NCI-H1436 treated with DMSO at 0.1 percent for 48 hours (cell line): ENCODE measurements at places on chromosomes 11 and 22.

DNA sequence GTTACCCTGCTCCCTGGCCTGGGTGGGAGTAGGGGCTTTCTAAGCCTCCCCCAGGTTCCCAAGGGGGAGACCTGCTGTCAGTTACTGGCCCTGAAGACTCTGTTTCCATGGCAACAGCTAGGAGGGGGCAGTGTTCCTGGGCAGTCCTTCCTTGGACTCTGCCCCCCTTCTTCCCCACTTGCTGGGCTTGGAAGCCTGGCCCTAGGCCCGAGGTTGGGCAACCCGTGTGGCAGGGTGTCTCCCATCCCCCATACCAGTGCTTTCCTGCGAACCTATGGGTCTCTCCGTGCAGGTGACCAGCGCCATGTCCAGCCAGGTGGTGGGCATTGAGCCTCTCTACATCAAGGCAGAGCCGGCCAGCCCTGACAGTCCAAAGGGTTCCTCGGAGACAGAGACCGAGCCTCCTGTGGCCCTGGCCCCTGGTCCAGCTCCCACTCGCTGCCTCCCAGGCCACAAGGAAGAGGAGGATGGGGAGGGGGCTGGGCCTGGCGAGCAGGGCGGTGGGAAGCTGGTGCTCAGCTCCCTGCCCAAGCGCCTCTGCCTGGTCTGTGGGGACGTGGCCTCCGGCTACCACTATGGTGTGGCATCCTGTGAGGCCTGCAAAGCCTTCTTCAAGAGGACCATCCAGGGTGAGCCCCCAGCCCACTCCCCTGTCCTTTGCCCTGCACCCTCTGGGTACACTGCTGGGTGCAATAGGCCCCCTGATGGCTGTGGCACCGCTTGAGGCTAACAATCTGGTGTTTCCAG is 1.7 kb downstream of the ESRRA start:
- DNase-seq: no peak

- DNase-seq: no peak
Observed at GRCh38 chr11:3155691-3156258, 9.3 kb downstream of the OSBPL5 start.

DNA sequence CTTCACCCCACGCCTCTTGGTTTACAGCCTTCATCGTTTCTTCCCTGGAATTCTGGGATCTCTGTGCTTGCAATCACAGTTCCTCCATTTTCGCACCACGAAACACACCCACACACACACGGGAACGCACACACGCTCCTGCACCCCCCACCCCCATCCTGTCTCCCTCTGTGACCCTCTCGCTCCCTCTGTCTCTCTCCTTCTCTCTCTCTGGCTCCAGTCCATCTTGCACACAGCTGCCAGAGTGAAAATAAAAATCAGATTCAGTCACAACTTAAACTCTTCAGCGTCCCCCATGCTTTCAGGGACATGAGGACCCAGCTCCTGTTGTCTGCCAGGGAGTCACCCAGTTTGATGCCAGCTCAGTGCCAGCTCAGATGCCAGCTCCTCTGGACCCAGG is 3.0 kb downstream of the GAL start:
- DNase-seq: no peak

GRCh38 chr11:128576555-128576954 is 10.8 kb downstream of the ETS1 start:
- DNase-seq: no peak

DNA sequence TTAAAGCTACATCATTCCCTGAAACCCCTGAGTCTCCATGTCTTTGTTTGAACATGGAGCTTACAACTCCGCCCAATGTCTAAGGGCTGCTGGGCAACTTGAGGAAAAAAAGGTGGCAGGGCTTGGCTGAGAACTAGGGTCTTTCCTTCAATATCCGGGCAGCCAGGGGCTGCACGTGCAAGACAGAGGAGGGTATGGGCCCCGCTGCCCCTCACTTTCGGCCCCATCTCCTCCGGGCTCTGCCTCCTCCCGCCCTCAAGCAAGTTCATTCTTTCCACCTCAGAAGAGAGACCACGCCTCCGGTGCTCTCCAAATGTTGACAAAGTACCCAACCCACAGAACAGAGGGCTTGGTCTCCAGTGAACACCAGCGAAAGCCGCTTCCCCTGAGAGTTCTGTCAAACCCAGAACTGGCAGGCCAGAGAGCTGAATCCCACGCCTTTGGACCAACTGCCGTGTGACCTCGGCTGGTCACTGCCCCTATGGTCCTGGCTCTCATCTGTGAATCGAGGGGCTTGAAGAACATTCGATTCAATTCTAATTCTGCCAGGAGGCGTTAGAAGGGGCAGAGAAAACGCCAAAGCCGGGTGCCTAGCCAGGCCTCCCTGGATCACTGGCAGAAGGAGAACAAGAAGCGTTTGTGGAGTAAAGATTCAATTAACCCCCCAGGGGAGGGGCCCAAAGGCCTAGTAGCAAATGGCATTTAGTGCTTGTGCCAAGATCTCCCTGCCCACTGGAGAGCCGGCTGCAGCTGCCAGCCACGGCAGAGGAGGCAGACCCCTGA is 7.3 kb downstream of the PDGFB start:
- no peak for DNase-seq
